ENCODE measurements at places on chromosomes 6 and 20.

- no peak for DNase-seq
Observed at GRCh38 chr6:157260735-157261410, 62.4 kb downstream of the TMEM242 start.

DNA sequence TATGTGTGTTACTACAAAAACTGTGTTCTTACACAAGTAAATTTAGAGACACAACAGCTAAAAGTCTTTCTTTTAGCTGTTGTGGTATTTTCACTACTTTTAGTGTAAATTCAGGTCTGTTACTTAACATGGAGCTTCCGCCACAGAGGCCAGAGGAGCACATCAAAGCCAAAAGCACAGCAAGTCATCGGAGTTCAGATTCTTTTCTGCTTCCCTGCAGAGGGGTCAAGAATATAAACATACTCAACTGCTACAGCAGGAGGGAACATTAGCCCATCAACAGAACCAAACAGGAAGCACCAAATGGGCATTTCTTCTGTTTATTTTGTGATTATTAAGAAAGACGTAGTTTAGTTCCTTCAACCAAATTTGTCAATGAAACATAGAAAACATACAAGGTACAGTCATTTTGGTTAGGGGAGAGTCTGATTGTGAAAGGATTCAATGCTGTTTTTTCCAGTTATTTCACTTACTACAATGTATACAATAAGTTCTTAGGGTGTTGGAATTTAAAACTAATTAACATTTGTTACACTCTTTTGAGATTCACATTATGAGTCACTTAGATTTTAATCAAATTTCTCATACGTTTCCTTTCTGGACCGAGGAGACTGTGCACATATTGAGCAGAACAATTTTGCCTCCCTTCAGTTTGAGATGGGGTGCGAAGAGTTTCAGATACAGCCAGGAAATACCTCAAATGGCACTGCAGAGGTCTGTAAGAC lies 42.8 kb upstream of the DSE start:
- no peak for DNase-seq

DNA sequence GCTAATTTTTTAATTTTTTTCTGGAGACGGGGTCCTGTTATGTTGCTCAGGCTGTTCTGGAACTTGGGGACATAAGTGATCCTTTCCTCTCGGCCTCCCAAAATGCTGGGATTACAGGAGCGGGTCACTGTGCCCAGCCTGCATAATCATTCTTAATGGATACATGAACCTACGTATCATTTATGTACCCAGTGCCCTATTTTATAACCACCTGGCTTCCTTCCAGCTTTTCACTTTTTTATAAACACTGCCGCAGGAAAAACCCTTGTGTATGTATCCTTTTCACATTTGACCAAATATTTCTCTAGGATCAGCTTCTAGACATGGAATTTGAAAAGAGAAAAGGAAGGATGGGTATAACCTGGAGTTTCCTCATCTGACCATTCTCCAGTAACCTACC lies 85.6 kb upstream of the RIN2 start:
- no peak for DNase-seq

DNA sequence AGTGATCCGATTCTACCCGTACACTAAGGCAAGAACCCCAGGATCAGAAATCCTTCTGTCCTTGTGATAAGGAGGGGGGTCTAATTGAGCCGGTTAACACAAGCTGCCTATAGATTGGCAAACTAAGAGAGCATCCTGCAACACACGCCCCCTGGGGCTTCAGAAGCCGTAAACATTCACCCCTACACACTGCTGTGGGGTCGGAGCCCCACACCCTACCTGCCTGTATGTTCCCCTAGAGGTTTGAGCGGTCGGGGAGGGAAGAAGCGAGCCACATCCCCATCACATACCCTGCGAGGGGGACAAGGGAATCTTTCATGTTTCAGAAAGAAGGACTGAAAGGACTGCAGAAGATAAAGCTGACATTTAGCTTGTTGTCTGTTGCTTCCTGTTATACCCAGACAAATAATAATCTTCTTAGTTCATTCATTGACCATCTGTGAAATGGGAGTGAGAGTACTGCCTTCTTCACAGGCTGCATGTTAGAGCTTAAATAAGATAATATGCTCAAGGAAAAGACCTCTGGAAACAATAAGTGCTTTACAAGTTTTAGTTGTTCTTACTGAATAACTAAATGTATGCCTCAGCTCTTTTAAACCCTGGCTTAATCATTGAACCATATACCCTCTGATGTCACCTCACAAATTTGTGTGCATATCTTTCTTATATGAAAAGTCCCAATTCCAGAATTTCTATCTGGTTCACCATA lies 74.2 kb upstream of the RNF217 start:
- no peak for DNase-seq

GRCh38 chr6:96522465-96523009 lies 931 bp downstream of the UFL1 start:
- no peak for DNase-seq

- DNase-seq, result no peak
Observed at GRCh38 chr20:49483696-49484123, 1.2 kb upstream of the KCNB1 start.

DNA sequence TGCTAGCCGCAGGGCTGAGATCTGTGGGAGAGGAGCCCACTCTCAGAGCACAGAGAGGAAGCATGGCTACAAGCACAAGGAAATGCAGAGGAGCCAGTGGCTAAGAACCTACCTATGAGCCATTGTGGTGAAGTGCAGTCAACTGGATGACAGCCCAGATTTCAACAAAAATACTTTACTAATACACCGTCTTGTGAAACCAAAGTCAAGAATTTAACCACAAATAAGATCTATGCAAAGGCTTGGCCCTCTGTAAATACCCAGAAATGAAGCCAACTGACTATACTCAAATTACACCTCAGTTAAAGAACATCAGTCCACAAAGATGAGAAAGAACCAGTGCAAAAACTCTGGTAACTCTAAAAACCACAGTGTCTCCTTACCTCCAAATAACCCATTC lies 40.1 kb upstream of the PTCHD4 start:
- no peak for DNase-seq

GRCh38 chr6:34239893-34240292 lies 3.2 kb downstream of the HMGA1 start:
- DNase-seq, result no peak

GRCh38 chr6:13953061-13953705 lies 28.4 kb downstream of the RNF182 start:
- no peak for DNase-seq

DNA sequence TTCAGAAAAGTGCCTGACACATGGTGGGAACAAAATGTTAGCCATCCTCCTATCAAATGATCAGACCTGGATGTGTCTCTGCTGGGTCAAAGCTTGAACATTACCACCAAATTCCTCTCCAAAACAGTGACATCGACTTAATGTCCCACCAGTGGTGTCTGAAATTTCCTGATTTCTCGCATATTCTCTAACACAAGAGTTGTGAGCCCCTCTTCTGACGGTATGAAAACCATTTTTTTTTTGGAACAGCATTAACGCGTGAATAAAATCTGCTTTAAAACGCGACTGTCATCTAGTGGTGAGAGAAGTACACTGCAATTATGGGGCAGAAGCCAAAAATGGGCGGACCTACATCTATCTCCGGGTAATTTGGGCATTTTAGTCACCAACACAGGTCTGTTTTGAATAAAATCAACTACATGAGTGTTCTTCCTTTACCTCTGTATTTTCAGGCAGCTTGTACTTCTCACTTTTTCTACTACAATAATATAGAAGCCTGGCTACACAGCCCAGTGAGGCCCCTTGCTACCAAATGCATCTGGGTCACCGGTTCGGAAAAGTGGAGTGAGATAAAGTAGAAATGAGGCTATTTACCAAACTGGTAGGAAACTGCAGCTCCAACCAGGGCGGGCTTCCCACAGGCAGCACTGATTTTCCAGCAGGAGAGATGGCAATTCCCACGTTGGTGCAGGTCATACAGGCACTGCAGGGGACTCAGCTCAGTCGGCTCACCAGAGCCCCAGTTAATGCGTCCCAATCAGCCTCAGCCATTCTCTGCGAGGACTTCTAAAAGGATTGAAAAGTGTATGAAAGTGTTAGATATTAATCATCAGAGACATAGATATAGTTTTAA lies 27.4 kb downstream of the MGME1 start:
- DNase-seq, result peak; percentile 53

DNA sequence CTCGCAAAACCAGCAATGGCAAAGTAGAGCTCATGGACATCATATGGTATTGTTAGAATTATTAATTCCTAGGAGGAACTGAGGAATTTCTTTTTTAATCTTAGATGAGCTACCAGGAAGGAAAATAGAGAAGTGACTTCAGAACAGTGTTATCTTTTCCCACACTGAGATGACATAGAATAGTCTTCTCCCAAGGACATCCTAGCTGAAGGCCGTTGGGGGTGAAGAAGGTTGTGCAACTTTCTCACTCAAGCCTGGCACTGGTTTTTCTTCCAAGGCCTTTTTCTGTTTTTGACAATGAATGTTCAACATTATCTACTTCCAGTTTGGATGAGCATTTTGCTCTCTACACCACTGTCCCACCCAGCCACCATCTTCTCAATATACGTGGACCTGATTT lies 35.8 kb upstream of the MAS1 start:
- DNase-seq, result peak; percentile 73

DNA sequence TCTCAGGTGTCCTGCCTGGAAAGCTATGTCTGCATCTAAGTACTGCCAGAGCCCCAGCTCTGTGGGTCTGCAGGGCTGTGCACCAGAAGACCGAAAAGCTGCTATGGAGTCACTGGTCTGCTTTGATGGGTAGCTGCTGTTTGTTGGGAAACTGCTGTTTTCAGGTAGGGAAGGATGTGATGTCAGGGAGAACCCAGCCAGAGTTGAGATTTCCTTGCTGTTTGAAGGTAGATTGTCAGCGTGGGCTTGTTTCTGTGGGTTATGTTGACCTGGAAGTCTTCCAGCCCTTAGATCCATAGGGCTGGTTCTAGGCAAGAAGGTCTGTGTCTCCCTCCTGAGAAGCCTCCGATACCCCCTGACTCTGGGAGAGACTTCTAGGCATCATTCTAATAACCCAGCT lies 12.2 kb upstream of the SHLD1 start:
- no peak for DNase-seq

DNA sequence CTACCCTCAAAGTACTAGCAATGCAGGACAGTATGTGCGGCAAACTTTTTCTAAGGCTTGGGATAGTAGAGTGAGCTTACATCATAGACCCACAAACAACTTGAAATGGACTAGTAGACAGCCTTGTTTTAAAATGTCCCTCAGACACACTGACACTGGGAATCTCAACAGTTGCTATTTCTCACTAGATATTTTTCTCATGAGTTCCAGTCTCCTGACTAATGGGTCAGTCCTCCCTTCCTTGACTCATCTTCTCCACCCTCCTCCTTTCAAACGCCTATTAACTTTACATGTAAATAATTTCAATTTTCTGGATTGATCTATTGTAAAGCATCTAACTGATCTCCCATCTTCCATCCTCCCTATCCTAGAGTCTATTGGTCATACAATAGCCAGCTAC lies 308.3 kb upstream of the PREP start:
- DNase-seq, result no peak

GRCh38 chr20:1265916-1266166 lies 253 bp upstream of the SNPH start:
- no peak for DNase-seq

DNA sequence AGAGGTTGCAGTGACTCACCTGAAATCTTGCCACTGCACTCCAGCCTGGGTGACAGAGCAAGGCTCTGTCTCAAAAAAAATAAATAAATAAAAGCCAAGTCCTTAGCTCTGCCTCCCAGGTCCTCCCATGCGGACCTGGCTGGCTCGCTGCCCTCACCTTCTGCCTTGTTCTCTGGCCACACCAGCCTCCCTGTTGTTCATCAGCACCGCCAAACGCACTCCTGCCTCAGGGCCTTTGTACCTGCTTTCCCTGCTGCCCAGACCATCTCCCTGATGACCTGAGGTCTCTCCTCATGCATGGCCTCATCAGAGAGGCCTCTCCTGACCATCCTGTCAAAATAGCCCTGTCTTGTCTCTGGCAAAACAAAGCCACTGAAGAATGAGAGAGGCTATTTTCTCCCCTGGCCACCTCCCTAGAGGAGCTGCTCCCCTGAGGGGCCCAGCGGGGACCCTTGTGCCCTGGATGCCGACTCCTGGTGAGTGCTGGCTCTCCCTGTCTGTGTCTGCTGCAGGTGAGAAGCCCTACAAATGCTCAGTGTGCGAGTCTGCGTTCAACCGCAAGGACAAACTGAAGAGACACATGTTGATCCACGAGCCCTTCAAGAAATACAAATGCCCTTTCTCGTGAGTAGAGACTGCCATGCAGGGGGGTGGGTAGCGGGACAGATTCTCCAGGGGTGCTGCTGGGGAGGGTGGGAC lies 22.6 kb upstream of the CHMP4B start:
- DNase-seq, result no peak

DNA sequence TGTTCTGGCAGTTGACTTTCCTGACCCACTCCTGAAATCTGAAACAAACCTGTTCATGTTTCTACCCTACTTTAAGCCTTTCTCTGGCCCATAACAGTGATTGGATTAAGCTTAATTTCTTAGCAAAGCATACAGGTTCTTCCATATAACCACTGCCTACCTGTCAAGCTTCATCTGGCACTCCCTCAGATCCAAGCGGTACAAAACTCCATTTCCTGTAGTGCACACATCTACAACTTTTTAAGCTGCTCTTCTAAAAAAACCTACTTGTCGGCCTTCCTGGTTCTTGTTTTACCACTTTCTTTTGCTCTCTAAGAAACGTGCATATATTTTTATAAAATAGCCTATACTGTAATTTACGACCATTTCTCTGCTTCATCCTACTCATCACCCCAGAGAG lies 916 bp upstream of the PPP1R11 start:
- DNase-seq, result no peak

GRCh38 chr6:31528821-31529328 lies at the start of gene MCCD1:
TSS of gene MCCD1 (plus strand) at chr6:31528962. CDS start at chr6:31529015, 53 bp downstream.
- DNase-seq, result no peak

DNA sequence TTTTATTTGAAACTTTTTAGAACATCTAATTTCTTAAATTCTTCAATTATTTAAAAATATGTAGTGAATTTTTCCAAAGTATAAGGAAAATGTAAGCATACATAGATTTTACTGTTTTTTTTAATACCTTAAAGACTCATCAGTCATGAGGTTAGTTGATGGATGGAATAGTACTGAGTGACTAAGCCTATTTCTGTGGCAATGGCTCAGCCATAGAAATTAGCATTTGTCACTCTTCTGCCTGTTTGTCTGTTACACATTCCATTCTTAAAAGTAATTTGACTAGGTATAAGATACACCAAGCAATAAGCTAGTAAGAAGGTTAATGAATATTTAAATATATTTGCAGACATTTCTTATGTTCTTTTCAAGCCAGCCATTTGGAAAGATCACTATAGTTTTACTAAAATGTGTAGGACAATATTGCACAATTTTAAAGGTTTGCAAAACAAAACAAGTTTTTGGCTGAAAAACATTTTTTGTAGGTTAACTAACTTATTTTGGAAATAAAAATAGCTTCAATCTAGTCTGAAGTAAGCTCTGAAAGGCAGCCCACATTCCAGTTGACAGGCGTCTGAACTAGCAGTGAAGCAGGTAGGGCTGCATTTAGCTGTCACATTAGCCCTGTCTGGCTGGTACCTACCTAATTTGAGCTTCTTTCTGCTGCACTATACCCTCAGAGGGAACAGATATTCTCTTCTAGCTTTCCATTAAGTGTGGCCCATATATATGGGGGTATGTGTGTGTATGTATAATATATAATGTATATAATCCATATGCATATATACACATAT lies 385.7 kb downstream of the GRIK2 start:
- peak; percentile 8 for DNase-seq

- peak; percentile 16 for DNase-seq
Observed at GRCh38 chr6:17240803-17241500, 40.2 kb upstream of the RBM24 start.

All from MV-4-11 (cell line).